ENCODE measurements at places on chromosomes 13 and 19.

- DNase-seq, result no peak
Observed at GRCh38 chr19:54684527-54684926, 21.7 kb downstream of the LILRB4 start.

GRCh38 chr13:74841123-74841522, 640.8 kb downstream of the TBC1D4 start:
- no peak for DNase-seq

- no peak for DNase-seq
Observed at GRCh38 chr19:3653865-3654513, 27.4 kb upstream of the CACTIN start.

- no peak for DNase-seq
Observed at GRCh38 chr13:105144936-105145335, 1390.5 kb downstream of the EFNB2 start.

DNA sequence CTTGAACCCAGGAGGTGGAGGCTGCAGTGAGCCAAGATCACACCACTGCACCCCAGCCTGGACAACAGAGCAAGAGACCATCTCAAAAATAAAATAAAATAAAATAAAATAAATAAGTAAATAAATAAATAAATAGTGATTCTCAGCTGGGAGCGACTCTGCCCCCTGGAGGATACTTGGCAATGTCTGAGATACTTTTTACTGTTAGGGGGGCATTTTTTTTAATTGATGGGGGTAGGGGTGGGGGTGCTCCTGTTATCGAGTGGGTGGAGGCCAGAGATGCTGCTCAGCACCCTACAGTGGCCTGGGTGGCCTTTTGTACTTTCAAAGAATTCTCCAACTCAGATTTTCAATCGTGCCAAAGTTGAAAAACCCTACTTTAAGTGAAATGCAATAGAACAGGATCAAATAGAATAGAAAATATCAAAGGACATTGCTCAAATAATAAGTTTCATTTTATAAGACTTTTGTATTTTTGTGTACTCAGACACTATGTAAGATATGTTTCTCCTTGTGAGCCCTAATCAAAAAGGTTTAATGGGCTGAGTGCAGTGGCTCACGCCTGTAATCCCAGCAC, 7.1 kb upstream of the CLPP start:
- DNase-seq, result no peak

DNA sequence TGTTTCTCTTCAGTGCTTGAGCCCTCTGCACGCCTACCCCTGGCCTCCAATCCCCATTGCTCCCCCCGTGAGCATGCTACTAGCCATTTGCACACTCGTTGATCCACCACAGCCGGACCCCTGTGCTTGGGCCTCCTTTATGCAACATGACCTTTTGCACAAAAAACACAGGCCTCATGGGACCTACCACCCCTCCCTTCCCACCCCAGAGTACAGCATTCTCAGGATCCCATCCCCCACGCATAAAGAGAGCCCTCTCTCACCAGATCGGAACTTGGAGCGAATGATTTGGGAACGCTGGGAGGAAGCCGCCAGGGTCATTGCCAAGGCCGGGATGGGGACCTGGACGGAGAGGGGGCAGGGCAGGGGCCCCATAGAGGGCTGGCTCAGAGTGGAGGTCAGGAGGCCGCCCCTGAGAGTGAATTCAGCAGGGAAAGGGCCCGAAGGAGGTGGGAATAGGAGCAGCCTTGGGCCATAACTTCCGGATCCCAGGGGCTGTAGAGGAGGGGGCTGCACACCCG, 754 bp downstream of the MAMSTR start:
- no peak for DNase-seq

DNA sequence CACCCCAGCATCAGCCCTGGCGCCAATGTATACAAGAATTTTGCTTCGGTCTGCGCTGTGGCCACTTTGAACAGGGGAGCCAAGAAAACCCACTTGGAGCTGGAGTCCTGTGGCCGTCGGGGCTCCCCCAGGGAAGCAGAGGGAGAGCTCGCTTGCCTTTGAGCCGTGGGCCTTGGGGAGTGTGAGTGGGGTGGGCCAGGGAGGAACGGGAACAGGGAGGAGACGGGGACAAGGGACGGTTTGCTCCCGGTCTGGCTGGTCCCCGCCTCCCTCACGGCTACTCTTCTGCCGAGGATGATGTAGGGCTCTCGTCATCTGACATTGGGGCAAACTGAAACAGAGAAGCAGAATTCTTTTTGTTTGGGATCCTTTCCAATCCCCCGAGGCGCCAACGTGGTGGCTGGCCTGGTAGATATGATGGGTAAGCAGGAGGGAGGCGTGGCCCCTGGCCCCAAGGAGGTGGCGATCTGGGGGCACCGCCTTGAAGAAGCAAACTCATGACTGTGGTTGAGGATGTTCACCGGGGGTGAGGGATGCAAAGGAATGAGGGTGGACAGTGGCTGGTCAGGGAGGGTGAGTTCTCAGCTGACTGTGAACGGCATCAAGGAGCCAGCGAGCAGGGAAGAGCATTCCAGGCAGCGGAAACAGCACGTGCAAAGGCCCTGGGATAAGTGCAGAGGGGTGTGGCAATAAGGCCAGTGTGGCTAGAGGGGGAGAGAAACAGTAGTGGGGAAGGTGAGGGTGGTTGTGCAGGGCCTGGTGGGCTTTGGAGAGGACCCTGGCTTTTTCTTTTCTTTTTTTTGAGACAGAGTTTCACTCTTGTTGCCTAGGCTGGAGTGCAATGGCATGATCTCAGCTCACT, 10.9 kb upstream of the SPC24 start:
- DNase-seq, result no peak

- no peak for DNase-seq
Observed at GRCh38 chr19:20243629-20244028, 76.6 kb downstream of the ZNF486 start.

DNA sequence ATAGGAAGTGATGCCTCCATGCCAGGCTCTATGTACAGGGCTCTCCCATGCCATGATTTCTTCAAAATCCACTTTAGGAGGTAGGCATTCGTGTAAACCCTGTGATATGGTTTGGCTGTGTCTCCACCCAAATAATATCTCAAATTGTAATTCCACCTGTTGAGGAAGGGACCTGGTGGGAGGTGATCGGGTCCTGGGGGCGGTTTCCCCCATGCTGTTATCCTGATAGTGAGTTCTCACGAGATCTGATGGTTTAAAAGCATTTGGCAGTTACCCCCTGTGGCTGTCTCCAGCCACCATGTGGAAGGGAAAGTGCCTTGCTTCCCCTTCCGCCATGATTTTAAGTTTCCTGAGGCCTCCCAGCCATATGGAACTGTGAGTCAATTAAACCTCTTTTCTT, 8.1 kb downstream of the SARS2 start:
- no peak for DNase-seq

DNA sequence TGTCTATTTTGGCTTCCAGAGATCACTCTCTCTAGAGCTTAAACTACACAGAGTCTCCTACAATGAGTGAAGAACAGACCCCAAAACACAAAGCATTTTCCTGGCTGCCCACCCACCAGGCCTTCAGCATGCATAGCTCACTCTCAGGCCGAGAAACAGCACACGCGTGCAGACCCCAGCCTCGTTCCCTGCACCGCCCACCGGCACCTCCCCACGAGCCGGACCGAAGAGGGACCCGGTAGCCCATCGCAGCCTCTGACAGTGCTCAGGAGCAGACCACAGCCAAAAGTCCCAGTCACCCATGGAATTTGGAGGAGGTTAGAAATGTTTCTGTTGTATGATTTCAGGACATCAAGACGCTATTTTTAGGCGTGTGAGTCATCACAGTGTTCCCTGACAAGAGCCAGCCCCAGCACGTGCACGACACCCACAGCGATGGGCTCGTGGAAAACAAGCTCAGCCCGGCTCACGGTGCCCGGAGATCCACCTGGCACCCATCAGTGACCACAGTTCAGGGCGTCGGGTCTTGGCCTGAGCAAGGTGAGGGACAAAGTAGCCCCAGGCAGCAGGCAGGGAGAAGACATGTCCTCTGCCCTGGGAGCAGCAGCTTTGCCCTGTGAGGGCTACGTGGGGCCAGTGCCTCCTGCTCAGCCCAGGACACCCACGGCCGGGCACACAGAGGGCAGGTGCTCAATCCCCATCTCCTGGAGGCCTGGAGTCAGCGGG, 50.1 kb upstream of the SPACA7 start:
- no peak for DNase-seq

GRCh38 chr13:26378116-26378515, 124.2 kb downstream of the CDK8 start:
- no peak for DNase-seq

Measured in stimulated activated CD8-positive, alpha-beta memory T cell treated with anti-CD3 and anti-CD28 coated beads, Interleukin-7, amount 100 ng/mL, for 4 hours (primary cell).